ENCODE measurements at places on chromosomes 2 and 18. TPM values are rescaled to one million over a fixed set of nuclear protein-coding genes. Genes with fewer than 3 reads are reported as not detected.

GRCh38 chr2:140416577-140416976, 1636.4 kb upstream of the NXPH2 start:
- no peak overlapping the region for H3K4me3 ChIP-seq
- no peaks in the 10 kb centered on the region for H3K36me3 ChIP-seq
- H3K27ac ChIP-seq = no peak overlapping the region

The LHCGR gene
- total RNA-seq = not detected

The RAB10 gene
- total RNA-seq = 174 TPM

The KIAA2012 gene
- not detected for total RNA-seq
